Hindlimb muscle (tissue), 1 donor: ENCODE measurements at places on chromosomes 1 and 21.
A peak's percentile ranks its signal among the peaks of the same experiment; 100 is the strongest.

DNA sequence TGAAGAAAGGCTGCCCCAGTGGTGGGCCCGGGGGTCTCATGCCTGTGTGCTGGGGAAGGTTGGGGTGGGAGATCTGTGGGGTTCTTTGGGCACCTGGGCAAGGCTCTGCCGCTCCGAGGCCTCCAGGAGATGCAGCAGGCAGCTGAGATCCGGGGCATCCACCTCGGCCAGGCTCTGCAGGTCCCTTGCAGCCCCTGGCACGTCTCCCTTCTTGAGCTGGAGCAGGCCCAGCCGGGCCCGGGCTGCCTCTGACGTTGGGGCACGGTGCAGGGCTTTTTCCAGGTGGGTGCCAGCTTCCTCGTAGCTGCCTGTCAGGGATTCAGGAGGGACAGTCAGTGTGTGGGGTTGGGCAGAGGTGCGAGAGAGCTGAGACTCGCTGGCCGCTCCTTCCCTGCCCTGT, 11.4 kb upstream of the MMEL1 start:
- no peak for DNase-seq

GRCh38 chr1:36673202-36673601, 190.5 kb upstream of the CSF3R start:
- DNase-seq, result no peak

GRCh38 chr1:42731585-42731984, 8.5 kb downstream of the CLDN19 start:
- DNase-seq, result no peak

DNA sequence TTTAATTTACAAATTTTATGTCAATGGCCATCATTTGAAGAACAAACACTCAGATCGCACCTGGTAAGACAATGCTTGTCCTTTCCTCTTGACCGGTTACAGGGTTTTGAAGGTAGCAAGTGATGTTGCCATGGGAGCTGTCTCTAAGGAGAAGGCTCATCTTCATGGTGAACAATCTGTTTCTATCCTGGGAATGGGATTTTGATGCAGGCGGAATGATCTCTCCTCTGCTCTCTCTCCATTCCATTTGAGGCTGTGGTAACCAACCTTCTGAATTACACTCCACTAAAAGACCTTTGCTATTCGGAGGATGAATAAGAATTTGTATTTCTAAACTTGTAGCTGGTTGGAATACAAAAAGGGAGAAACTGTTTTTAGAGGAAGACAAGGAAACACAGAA, 57.9 kb upstream of the SLC5A9 start:
- DNase-seq, result no peak

- DNase-seq, result peak; percentile 49
These were observed 438.7 kb downstream of the PRDM2 start for GRCh38 chr1:14138687-14139086.

DNA sequence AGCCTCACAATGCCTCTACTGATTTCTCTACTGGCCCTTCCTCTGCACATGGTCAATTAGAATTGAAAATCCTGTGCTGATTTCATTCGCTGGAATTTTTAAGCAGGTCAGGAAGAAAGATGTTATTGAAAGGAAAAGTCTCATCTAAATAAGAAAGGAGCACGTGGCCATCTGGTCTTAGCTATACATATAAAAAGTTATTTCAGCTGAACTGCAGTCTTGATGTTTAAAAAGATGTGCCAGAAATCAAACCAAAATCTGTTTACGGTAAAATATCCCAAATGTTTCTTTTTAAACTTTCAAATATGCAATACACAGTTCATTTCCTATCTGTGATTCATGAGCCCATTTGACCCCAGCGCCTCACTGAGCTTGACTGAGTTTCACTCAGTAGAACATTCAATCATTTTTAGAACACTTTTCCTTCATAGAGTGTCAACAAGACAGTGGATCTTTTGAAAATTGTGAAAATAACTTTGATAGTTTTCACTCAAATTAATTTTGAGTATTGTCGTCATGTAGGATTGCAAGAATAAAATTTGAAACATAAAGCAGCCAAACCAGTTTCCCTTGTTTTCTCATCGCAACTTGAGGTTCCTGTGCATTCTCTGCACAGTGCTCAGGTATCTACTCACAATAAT, 293.6 kb downstream of the PTPRC start:
- no peak for DNase-seq

GRCh38 chr1:20478057-20478635, 7.9 kb downstream of the CAMK2N1 start:
- DNase-seq, result no peak

DNA sequence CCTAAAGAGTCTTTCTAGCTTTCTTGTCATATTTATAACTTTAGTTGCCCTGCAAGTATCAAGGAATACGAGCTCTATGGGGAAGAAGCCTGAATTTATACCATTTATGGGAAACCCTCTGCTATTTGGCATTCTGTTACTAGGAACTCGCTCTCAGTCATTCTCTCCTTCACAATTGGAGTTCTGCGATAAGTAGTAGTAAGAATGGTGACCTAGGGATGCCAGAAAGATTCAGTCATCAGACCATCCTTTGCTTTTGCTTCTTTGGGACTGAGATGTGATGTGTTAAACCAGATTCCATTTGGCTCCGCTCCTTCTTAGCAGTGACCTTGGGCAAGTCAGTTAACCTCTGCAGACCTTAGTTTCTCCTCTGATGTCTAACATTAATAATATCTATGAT, 256.5 kb downstream of the FGGY start:
- DNase-seq, result no peak

GRCh38 chr1:79859212-79859948, 852.9 kb upstream of the ADGRL4 start:
- DNase-seq, result no peak

GRCh38 chr1:31961536-31961935, 23.4 kb upstream of the PTP4A2 start:
- DNase-seq, result no peak
